ENCODE measurements at places on chromosomes 2 and 18.
A peak's percentile ranks its signal among the peaks of the same experiment; 100 is the strongest.

GRCh38 chr2:196075196-196075595, 6.6 kb upstream of the DNAH7 start:
- DNase-seq: no peak

DNA sequence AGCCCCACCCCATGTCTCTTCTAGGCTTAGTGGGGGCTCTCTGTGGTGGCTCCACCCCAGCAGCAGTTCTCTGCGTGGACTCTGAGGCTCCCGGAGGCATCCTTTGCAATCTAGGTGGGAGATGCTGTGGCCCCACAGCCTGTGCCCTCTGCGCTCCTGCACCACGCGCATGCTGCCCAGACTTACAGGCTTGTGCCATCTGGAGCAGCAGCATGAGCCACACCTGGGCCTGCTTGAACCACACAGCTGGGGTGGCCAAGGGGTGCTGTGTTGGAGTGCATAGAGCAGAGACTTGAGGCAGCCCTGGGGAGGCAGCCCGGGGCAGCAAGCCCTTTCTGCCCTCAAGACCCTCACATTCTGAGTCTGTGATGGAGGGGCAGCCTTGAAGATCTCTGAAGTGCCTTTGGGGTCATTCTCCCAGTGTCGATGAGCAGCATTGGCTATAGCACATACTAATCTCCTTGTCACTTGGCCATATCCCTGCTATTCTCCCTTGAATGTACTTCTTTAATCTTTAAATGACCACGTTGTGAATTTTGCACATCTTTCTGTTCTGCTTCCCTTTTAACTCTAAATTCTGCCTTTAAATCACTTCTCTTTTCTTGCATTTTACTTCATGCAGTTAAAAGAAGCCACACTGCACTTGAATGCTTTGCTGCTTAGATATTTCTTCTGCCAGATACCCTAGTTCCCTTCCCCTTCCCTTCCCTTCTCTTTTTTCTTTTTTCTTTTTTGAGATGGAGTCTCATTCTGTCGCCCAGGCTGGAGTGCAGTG, 62.4 kb downstream of the NCAPH start:
- DNase-seq: no peak

DNA sequence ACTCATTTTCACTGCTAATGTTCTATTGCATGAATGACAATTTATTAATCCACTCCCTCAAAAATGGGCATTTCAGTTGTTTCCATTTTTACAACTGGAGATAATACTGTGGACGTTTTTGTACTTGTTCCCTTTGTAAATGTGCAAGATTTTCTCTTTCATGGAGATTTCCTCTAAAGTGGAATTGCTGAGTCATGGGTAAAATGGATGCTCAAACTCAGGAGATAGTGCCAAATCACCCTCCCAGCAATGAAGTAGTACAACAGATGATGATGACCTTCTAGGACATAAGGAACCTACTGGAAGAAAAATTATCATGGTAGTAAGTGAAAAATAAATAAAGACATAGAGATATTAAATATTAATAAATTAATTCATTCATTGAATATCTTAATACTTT, 460.8 kb upstream of the CHST9 start:
- DNase-seq: no peak

- DNase-seq: no peak
These were observed 633.0 kb upstream of the TMEFF2 start for GRCh38 chr2:192827735-192828134.

GRCh38 chr18:57784034-57784800, 18.9 kb downstream of the ATP8B1 start:
- no peak for DNase-seq

GRCh38 chr18:61608316-61608715, 275.1 kb downstream of the CDH20 start:
- no peak for DNase-seq

DNA sequence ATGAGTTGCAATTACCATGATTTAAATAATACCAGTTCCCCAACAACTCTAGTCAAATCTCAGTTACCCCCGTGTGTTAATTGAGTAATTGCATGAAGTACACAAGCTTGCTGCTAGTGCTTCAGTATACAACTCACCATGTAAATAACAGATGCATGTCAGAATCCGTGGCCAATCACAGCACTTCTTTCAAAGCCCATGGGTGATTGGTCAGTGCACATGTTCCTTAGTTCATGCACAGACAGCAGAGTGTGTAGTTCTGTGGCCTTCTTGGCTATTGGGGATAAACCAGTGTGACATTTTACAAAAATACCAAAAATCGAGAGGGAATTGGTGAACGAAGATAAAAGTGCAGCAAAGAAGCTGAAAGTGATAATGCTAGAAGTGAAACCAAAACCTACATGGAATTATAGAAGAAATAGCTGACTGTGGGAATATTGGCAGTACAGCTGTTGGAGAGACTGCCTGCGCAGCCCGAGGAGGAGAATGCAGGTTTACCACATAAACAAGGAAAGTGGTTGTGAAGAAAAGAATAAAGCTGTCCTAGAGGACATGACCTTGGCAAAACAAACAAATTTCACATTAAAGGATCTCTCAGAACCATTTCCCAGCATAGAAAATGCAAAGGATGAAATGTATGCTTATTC, 59.4 kb downstream of the NEDD4L start:
- DNase-seq: no peak

- no peak for DNase-seq
These were observed 1.7 kb downstream of the MZT2B start for GRCh38 chr2:130183512-130184373.

DNA sequence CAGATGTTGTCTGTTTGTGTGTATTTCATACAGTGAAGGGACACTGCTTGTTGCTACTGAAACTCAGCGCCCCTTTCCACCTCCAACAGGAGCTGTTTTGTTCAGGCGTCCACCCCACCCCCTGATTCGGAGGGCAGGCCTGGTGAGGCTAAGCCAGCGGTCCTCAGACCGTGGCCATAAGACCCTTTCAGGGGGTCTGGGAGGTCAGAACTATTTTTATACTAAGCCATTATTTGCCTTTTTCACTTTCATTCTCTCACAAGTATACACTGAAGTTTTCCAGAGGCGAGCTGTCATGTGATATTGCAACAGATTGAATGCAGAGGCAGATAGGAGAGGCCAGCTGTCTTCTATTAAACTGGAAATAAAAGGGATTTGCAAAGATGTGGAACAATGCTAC, 39.7 kb upstream of the IGFBP5 start:
- peak; percentile 42 for DNase-seq

- DNase-seq: peak; percentile 70
These were observed 230.4 kb upstream of the AGAP1 start for GRCh38 chr2:235263205-235264120.

DNA sequence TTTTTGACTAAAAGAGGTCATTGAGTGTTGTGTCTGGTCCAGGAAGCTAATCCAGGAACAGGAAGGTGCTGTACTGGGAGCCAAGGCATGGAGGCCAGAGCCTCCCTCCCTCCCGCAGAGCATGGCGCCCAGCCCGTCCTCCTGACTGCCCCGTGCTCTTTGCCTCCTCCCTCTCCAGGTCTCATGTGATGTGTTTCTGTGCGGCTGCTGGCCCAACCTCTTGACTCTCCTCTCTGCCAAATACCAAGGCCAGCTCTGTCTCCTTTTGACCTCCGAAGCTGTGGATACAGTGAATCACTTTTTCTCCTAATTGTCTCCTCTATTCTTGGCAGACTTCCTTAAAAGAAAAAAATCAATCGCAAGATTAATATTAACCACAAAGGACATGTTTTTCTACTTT, 284.1 kb downstream of the PHLPP1 start:
- DNase-seq: no peak
